Fibroblast of villous mesenchyme (primary cell): ENCODE measurements at places on chromosomes 5 and 9. TPM values are rescaled to one million over a fixed set of nuclear protein-coding genes. Genes with fewer than 3 reads are reported as not detected.
A peak's percentile ranks its signal among the peaks of the same experiment; 100 is the strongest.

DNA sequence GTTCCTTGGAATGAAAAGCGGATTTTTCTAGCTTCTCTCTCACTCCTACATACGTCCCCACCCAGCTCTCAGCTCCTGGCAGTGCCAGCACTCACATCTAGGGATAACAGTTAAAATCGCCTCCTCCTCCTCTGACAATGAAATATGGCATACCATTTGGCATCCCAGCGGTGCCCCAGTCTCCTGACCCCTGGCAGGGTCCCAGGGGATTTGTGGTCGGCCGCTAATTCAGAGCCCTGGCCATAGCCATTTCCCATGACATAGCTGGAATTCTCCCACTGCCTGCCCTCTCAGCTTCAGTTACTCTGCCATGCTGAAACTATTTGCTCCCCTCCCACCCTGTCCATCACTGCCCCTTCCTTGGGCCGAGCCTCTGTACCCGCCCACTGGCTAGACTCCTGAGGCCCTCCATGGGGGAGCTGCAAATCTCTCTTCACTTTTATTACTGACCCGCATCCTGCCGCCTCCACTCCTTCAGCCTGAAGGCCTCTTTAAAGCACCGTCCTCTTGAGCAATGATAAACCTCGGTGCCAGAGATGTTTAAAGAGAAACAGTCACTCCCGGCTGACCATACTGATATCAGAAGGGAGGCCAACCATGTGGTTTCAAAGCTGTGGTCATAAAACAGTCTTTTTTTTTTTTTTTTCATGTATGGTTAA, 139.8 kb downstream of the SLIT3 start:
- peak; percentile 71 for DNase-seq

DNA sequence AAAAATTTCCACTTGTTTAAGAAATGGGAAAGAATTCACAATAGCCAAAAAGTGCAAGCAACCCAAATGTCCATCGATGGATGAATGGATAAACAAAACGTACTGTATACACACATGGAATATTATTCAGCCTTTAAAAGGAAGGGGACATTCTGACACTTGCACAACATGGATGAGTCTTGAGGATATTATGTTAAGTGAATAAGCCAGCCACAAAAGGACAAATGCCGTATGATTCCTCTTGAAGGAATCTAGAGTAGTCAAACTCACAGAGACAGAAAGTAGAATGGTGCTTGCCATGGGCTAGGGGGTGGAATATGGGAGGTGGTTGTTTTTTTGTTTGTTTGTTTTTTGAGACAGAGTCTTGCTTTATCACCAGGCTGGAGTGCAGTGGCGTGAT, 3.8 kb upstream of the ATP6V0E1 start:
- peak; percentile 31 for DNase-seq

GRCh38 chr5:137754188-137754960, at the start of gene HNRNPA0:
Gene HNRNPA0 (minus strand): TSS chr5:137754363. CDS start chr5:137754066, 297 bp downstream.
- DNase-seq: peak; percentile 97

The OTP gene
- total RNA-seq: not detected in 2 replicates

The FAM81B gene
- total RNA-seq: 0.32 TPM in 1 of 2 replicates, not detected in the other

- no peak for DNase-seq
These were observed 435.9 kb downstream of the HCN1 start for GRCh38 chr5:45260292-45260691.

- no peak for DNase-seq
These were observed 67.0 kb downstream of the LRSAM1 start for GRCh38 chr9:127518091-127518856.

DNA sequence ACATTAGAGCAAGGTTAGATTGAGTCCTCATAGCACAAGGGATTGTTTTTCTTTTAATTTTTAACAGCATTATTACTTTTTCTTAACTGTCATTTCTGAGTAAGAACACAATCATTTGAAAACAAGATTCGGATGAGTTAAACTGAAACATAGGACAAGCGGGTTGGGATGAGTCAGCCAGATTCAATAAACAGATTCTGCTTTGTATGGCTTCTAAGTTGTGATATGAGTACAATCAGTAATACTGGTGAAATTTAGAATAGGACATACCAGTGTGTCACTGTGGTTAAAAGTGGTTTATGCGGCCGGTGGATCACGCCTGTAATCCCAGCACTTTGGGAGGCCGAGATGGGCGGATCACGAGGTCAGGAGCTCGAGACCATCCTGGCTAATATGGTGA, 364.3 kb upstream of the CDH10 start:
- no peak for DNase-seq

- no peak for DNase-seq
These were observed 55.6 kb upstream of the KCNIP1 start for GRCh38 chr5:170448221-170448620.

DNA sequence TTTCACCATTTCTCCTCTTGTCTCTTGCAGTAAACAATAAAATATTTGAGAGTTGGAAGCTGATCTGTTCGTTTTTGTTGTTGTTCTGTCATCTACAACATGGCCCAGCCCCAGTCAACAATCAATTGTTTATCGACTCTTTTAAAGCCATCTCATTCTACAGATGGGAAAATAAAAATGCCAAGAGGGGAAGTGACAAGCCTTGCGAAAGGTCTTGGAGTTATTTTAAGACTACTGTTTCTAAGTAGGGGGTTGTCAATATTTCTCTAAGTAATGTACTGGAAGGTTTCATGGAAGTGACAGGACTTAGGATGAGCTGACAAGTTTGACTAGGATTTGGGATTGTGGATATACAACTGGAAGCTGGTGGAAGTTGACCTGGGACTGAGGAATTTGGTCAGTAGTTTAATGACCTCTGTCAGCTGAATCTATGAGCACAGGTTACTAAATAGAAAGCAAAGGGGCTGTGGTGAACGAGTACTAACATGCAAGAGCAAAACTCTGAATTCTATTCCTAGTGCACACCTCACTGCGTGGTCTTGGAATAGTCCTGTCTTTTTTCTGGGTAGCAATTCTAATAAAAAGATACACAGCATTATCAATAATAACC, 57.5 kb upstream of the ADRB2 start:
- DNase-seq: no peak

The ZDHHC11 gene
- total RNA-seq: 0.64 and 0.86 TPM in 2 replicates

DNA sequence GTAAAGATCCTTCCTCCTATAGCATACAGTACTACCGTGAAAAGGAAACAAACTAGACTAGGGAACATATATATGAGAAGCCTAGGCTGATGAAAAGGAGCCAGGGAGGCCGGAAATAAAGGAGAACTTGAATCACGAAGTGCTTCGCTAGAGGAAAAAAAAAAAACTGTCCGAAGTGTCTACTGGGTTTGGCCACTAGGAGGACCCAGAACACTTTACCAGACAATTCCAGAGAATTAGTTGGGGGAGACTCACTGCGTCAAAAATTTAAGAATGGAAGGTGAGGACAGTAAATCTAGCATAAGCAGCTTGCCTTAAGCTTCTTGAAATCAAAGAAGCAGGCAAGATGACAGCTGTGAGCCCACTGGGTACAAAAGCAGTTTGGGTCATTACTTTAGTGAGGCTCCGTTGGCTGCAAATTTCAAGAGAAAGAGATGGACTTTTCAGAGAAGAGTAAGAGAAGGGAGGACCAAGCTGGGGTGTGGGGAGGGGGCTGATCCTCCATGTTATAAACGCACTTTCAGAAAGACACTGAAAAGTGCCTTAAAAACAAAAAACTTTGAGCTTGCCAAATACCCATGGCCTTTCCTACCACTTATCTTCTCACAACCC, 47.4 kb downstream of the P4HA2 start:
- DNase-seq: peak; percentile 73

GRCh38 chr9:136521537-136521936, 24.3 kb downstream of the NOTCH1 start:
- DNase-seq: no peak

- DNase-seq: no peak
These were observed 103.9 kb upstream of the NR5A1 start for GRCh38 chr9:124611106-124611505.

GRCh38 chr5:54720341-54720740, 202.8 kb downstream of the SNX18 start:
- DNase-seq: no peak

DNA sequence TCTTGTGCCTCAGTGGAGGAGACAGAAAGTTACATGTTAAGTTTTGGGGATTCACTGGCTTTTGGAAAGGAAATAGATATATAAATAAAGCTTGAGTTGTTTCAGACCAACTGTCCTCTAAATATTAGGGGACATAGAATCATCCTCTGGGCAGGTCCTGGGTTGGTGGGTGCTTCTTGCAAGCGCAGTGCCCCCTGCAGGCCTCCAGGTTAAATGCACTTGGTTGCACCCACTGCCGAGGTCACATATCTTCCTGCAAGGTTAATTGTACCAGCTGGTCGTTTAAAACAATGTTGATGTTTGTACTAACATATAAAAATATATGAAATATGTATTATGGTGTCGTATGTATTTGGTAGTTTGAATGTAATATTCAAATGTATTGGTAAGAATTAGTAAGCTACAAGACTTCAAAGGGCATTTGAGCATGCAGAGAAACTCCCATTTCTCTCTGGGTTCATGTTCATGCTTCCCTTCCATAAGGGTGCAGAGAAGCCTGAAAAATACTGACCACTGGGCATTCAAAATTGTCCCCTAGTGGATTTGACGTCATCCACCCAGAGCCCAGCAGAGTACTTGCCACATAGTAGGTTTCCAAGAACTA, 87.0 kb downstream of the ZNF618 start:
- peak; percentile 76 for DNase-seq

The PDGFRB gene
- 341 TPM in 2 replicates for total RNA-seq

The DEPDC1B gene
- total RNA-seq: 5.2 and 8.6 TPM in 2 replicates

DNA sequence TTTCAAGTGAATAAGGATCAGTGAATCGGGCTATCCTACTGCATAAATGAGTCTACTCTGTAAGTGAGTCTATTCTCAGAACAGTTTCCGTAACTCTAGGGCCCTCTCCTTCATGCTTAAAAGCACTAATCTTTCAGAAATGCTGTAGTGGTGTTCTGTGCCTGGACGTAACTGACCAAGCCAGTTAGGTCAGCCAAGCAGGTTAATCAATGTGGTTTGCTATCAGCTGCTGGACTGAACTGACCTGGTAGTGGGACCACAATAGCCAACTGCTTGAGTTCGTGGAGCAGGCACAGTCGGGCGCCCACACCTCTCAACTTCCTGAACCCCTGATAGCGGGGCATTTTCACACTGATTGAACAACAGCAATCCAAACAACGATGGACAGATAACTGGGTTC, 6.8 kb downstream of the SLC1A3 start:
- DNase-seq: no peak

GRCh38 chr9:131254626-131255025, 21.7 kb downstream of the FAM78A start:
- no peak for DNase-seq

The CSF1R gene
- under 0.01 TPM in 2 replicates for total RNA-seq

DNA sequence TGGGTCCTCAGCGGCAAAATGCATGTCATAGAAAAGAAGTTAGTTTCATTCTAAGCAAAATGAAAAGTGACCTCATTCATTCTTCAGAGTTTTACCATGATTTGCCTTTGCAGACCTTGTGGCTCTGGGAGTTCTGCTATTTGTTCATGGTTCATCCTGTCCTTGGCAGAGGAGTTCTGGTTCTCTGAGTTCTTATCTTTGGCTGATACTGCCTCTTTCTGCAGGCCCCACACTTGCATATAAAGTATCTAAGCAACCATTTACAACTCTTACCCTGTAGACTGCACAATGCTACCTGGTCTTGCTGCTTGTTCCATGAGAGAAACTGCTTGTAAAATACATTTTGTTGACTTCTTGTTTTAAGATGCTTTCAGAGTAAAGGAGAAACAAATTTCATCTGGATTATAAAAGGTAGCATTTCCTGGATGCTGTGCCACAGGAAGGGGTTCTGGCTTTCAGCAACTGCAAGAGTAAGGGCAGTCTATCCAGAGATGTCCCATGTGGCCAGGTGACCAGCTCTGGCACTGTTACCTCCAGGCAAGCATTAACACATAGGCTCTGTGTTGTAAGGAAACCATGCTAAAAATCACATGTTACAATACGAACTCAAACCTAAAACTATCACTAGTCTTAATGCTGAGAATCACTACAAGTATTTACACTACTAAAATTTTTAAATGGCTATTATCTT, 513.2 kb downstream of the SPOCK1 start:
- no peak for DNase-seq

GRCh38 chr9:113537229-113537810, 73.8 kb downstream of the RGS3 start:
- DNase-seq: no peak

DNA sequence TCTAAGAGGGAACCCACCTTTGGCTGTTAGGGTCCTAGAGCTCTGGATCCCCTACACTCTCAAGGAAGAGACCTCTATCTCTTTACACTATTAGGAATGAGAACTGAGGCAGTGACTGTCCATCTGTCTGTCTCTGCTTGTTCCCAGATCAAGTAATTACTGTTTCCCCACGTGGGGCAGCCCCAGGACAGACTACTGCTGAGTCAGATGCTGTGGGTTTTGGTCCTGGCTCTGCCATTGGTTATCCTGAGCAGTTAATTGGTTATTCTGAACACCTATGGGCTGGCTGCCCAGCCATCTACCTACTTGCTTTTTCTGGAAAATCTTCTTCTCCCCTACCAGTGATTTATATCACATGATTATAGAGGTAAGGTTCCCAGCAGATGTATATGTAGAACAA, 33.3 kb downstream of the FBXO10 start:
- DNase-seq: no peak

- DNase-seq: no peak
These were observed 415.2 kb downstream of the DNAH5 start for GRCh38 chr5:13529300-13529699.

- DNase-seq: no peak
These were observed 44.4 kb upstream of the RASGRF2 start for GRCh38 chr5:80915716-80916115.

GRCh38 chr9:23683611-23684061, 142.4 kb downstream of the ELAVL2 start:
- DNase-seq: no peak

The PHYHD1 gene
- 9.9 and 11.9 TPM in 2 replicates for total RNA-seq

DNA sequence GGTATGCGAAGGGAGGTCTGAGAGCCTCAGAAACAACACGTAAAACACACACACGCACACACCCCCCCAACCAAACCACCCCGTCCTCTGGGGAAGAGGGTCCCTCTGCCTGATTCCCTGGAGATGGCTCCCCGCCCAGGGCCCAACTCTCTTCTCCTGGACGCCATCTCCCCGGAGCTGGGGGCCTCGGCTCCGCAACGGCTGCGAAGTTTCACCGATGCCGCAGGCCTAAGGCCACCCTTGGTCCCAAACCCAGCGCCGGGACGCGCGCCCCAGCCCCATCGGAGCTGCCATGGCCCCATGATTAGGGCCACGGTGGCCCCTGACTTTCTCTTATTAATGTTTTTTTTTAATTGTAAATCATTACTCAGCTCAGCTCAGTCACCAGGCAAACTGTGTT, 181.4 kb upstream of the TBCA start:
- DNase-seq: no peak

The PSD2 gene
- under 0.01 TPM in 1 of 2 replicates, not detected in the other for total RNA-seq

GRCh38 chr9:123208626-123209174, 59.7 kb downstream of the STRBP start:
- DNase-seq: peak; percentile 17

DNA sequence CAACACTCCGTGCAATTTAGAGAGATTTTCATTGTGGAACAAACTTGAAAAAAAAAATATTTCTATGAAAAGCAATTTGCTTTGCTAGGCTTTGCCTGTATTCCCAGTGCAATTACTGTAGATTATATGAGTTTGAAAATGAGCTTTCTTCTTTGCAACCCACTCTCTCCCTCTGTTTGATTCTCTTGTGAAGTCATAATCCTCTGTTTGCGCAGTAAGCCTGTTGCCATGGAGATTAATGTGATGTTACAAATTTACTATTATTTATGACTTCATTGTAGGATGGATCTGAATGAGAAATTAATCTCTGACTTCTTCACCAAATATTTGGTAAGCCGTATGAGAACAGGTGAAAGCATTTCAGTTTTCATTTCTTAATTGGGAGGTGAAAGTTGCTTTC, 320.3 kb downstream of the SPATA31D1 start:
- DNase-seq: no peak

The SLC45A2 gene
- total RNA-seq: under 0.01 TPM in 1 of 2 replicates, not detected in the other

- DNase-seq: no peak
These were observed 150.2 kb upstream of the TRPM3 start for GRCh38 chr9:71271602-71272001.
